ENCODE measurements at places on chromosomes 3 and 15. TPM values are rescaled to one million over a fixed set of nuclear protein-coding genes. Genes with fewer than 3 reads are reported as not detected.

Gene CRTAP
- total RNA-seq = 284 TPM

Gene DYNLT2B
- total RNA-seq = 5.9 TPM

Gene PRR20G
- not detected for total RNA-seq

Gene COL6A6
- total RNA-seq = 0.30 TPM

Gene DNAH12
- total RNA-seq = 0.37 TPM

Gene WDR93
- total RNA-seq = under 0.01 TPM

Gene NRG4
- total RNA-seq = under 0.01 TPM

Gene SPESP1
- 6.0 TPM for total RNA-seq

Gene BCHE
- 54.9 TPM for total RNA-seq

Gene SH2D7
- total RNA-seq = not detected

All from smooth muscle cell of the umbilical artery (primary cell).